Lower lobe of right lung (tissue), 2 donors: ENCODE measurements at places on chromosomes 6 and 20. TPM values are rescaled to one million over a fixed set of nuclear protein-coding genes. Genes with fewer than 3 reads are reported as not detected.

PABPC1L gene
- 56.3 TPM for total RNA-seq

TULP1 gene
- total RNA-seq: not detected

HNF4A gene
- 0.18 TPM for total RNA-seq

DNA sequence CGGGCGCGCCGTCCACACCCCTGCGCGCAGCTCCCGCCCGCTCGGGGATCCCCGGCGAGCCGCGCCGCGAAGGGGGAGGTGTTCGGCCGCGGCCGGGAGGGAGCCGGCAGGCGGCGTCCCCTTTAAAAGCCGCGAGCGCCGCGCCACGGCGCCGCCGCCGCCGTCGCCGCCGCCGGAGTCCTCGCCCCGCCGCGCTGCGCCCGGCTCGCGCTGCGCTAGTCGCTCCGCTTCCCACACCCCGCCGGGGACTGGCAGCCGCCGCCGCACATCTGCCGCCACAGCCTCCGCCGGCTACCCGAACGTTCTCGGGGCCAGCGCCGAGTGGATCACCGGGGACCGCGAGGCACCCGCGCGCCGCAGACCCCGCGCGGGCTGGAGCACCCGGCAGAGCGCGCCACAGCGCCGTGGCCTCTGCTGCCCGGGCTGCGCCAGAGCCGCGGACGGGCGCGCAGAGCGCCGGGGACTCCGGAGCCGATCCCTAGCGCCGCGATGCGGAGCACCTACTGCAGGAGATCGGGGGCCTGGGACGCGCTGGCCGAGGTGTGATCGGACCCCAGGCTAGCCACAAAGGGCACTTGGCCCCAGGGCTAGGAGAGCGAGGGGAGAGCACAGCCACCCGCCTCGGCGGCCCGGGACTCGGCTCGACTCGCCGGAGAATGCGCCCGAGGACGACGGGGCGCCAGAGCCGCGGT is at the start of gene BMP2:
TSS of gene BMP2 (plus strand) at position 151 of the 692 bp plus-strand sequence. CDS start 2,441 bp downstream, outside the sequence.
- H3K4me1 ChIP-seq: peaks cover 16% of the 10 kb centered on the region
- H3K27me3 ChIP-seq: peaks cover 7% of the 10 kb centered on the region
- DNase-seq: peak; percentile 67
- H3K27ac ChIP-seq: peak within 1 kb of the TSS; percentile 84
- peak within 1 kb of the TSS; percentile 84 for H3K4me3 ChIP-seq
